ENCODE measurements at places on chromosomes 3 and 15.

DNA sequence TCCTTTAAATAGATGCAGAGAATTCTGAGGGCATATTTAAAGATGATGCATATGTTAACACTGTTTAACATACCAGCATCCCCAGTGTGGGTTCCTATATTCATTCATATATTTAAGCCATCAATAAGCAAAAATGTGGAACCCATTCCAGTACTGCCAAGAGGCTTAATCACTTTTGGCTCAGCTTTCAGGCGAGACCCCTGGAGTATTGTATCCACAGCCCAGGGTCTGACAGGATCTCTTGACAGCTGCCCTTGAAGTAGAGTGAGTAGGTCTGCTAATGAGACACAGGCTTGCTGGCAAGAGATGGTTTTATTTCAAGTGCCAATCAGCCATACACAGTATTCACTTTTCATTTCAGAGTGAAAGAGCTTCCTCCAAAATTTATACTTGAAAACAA lies 367.3 kb downstream of the OCA2 start:
- no peak for DNase-seq

- no peak for DNase-seq
Observed at GRCh38 chr3:193911784-193912340, 224.1 kb upstream of the HES1 start.

GRCh38 chr3:132756108-132756650 lies 34.0 kb upstream of the NPHP3 start:
- DNase-seq: no peak

DNA sequence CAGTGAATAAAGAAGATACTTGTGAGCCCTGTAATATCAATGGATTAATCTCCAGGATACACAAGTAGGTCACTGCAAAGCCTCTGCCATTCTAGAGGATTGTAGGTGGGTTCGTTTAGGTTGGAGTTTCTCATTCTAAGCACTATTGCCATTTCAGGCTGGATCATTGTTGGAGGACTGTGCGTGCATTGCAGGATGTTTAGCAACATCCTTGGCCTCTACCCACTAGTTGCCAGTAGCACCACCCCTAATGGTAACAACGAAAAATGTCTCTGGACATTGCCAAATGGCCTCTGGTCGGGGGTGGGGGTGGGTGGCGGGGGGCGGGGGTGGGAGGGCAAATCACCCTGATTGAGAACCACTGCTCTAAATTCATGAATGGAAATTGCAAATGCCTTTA lies 4.9 kb upstream of the IFT57 start:
- DNase-seq: no peak

DNA sequence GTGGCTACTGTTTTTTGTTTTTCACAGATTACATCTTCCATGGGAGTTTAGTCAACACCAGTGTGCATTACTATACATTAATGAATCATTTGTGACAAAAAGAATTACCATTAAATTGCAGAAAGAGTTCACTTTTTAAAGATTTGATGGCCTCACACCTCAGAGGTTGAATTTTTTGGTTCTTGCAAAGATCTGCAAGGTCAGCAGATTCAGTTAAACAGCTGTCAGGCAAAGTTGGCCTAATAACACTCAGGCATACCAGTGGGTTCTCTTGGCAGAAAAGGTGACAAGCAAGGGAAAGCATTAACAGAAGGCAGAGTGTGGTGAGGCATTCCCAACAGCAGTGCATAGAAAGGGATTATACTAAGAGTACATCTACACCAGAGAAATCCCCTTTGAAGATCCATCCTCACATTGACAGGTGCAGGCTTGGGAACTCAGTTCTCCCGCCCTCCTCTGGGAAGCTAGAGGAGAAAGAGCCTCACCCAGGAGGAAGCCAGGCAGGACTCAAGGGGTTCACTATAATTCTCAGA lies 24.3 kb upstream of the PTX3 start:
- DNase-seq: no peak

DNA sequence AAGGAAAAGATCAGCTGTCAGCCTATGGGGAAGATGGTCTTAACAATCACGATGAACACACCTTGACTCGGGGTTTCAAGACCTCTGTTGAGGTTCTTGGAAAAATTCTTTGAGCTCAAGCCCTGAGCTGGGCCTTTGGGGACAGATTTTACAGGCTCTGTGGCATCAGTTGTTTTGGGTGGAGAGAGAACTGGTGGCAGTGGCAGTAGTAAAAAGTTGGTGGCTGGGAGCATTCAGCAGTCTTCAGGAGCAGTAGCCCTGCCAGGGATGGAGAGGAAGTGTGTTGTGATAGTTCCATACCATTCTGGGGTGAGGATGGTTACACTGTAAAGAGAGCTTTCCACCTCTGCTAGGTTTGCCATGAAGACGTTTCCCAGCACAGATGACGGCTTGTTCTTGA lies 4.9 kb upstream of the KY start:
- no peak for DNase-seq

- no peak for DNase-seq
Observed at GRCh38 chr3:132164469-132165092, 129.8 kb upstream of the CPNE4 start.

DNA sequence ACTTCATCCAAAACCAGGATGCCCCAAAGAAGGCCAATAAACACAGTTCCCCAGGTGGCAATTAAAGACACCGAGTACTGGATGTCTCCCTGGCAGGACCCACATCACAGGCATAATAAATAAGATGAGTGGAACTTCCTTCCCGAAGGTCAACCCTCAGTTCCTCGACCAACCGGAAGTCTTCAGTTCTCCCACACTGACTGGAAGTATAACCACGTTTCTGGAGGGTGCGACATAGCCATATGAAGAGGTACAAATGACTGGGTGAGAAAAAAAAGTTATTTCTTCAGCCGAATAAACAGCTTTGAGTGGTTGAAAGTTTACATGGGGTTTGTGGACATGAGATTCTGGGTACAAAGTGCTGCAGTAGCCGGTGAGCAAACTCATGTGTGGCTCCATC lies 34.6 kb upstream of the MUC13 start:
- DNase-seq: no peak

DNA sequence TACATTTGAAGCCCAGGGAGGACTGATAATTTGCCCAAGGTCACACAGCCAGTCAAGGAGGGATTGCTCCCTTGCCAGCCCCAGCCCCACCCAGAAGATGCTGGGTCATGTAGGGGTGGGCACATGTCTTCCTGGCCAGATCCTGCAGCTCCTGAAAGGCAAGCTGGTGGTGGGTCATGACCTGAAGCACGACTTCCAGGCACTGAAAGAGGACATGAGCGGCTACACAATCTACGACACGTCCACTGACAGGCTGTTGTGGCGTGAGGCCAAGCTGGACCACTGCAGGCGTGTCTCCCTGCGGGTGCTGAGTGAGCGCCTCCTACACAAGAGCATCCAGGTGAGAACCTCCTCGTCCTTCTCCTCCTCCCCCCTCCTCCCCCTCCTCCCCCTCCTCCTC lies 13.2 kb downstream of the ISG20 start:
- no peak for DNase-seq

DNA sequence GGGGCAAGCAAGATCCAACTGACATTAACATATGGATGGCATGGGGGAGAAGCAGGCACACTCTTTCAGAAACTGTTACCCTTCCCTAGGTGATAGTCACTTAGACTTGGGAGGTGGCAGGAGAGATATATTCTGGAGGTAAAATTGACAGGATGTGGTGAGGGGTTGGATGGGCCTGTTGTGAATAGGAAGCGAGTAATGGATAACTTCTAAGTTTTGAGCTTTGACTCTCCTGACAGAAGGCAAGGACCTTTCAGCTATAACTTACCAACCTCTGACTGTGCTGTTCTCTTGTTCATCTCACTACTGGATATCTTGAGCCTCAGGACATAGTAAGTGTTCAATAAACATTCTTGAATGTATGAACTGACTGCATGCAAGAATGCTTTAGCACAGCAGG lies 1.9 kb upstream of the PDIA5 start:
- DNase-seq: no peak

- peak; percentile 54 for DNase-seq
Observed at GRCh38 chr3:16512435-16513140, 911 bp downstream of the RFTN1 start.

DNA sequence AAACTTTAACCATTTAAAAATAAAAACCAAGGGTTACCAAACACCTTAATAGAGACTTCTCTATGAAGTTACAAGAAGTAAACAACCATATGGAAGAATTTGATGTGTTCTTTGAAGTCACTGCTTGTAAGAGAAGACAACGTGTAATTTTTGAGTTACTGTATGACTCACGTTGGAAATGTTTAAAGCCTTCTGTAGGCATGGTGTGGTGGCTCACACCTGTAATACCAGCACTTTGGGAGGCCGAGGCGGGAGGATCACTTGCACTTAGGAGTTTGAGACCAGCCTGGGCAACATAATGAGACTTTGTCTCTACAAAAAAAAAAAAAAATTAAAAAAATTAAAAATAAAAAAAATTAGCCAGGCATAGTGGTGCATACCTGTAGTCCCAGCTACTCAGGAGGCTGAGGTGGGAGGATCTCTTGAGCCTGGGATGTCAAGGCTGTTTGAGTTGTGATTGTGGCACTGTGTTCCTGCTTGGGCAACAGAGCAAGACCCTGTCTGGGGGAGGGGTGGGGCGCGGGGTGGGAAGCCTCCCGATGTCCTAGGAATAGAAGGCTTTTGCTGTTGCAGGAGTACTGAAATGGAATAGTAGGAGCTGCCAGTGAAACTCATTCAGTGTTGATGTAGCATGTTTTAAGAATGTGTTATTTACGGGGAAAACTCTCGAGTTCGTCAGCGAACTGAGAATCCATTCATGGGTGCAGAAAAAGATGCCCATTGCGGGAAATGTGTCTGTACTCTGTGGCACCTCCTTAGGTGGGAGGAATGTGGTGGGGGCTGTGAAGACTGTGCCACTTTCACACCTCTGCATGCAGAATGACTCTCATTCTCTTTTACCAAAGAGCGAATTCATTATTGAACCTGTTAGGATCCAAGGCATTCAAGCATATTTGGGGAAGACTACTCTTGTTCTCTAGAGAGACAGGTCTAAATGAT lies 134.2 kb downstream of the FNDC3B start:
- no peak for DNase-seq

GRCh38 chr3:195069501-195070251 lies 201.3 kb downstream of the XXYLT1 start:
- DNase-seq: no peak

GRCh38 chr3:188351648-188352047 lies 197.7 kb downstream of the LPP start:
- no peak for DNase-seq

DNA sequence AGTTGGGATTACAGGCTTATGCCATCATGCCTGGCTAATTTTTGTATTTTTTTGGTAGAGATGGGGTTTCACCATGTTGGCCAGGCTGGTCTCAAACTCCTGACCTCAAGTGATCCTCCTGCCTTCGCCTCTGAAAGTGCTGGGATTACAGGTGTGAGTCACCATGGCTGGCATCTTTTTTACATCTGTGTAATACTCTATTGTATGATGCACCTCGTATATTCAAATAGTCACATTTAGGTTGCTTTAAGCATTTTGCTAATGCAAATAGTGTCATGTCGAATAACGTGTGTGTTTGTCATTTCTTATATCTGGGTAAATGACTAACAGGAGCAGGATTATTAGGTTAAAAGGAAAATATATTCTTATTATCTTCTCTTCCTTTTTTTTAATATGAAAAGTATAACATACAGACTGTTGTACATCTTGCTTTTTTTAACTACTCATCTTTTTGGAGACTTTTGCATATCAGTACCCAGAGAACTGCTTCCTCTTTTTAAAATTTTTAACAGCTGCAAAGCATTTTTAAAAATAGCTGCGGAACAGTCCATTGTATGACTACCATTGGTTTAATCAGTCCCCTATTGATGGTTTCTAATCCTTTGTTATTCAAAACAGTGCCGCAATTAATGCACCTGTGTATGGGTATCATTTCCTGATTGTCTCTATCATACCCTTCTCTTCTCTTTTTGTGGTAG lies 13.4 kb downstream of the SCAMP5 start:
- DNase-seq: no peak

GRCh38 chr3:134464689-134465365 lies 21.0 kb downstream of the ANAPC13 start:
- DNase-seq: no peak

GRCh38 chr3:89925976-89926375 lies 818.6 kb downstream of the EPHA3 start:
- no peak for DNase-seq

DNA sequence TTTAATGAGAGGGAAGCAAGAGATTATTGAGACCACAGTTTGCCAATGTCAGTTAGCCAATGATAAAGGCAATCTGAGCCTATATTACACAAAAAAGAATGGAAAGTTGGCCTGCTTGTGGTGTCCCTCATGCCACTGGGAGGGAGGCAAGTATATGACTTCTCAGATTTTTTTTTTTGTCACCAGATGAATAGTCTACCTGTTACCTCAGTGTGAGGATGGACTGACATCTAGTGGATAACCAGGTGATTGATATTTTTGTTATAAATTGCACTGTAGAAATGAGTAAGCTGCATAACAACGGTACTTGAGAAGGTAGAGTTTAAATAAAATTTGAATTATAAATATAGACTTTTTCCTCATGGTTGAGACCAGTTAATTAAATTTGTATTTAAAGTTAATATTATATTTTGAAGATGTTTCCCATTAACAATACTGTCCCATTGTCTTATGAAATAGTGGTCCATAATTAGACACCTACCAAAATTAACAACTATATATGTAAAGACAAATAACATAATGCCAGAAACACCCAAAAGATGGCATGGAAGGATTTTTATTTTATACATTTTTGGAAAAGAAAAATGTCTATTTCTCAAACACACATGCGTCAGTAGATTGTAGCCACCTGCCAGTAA lies 237.8 kb upstream of the GADL1 start:
- peak; percentile 28 for DNase-seq

DNA sequence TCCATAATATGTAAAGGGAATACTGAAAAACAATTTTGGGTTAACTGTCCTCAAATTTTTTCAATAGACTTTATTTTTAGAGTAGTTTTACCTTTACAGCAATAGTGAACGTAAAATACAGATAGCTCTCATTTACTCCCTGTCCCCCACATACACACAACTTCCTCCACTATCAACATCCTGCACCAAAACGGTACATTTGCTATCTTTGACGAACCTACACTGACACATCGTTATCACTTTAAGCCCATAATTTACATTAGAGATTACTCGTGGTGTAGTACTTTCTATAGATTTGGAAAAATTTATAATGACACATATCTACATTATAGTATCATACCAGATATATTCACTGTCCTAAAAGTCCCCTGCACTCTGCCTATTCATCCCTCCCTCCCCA lies 16.9 kb upstream of the P2RY1 start:
- no peak for DNase-seq

- no peak for DNase-seq
Observed at GRCh38 chr3:32424581-32425250, 33.1 kb downstream of the CMTM7 start.
